ENCODE measurements at places on chromosomes 11 and 22.

GRCh38 chr22:30433773-30434172 is 8.2 kb downstream of the MTFP1 start:
- DNase-seq: no peak

GRCh38 chr22:37931893-37932389 is 21.5 kb downstream of the C22orf23 start:
- no peak for DNase-seq

DNA sequence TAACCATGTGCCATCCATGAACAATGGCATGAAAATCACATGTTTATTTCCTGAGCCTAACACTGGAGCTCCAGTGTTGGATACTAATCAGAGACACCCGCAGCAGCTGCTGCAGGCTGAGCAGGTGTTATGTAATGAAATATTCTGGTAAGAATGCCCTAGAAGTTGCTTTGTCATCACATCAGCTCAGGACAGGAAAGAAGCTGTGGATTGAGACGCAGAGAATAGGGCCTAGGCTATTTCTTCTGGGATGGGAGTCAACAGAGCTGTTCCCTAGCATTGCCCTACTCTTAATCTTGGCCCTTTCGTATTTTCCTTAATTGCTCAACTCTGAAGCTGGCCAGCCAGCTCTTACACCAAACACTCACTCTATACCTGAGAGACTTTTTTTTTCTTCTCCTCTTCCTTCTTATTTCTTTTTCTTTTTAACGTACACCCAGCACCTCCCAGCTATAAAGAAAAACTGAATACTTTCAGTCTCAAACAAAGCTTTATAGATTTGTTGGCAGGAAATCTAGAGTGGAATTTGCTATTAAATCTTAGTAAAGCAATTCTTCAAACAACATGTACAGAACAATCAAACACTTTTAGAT is 31.9 kb downstream of the RASSF10 start:
- no peak for DNase-seq

GRCh38 chr11:128026596-128026995 is 560.8 kb downstream of the ETS1 start:
- DNase-seq: no peak

- DNase-seq: peak; percentile 38
Measured at GRCh38 chr11:75492181-75492820, 33.4 kb downstream of the GDPD5 start.

GRCh38 chr22:46977656-46978343 is 215.3 kb downstream of the TBC1D22A start:
- no peak for DNase-seq

- no peak for DNase-seq
Measured at GRCh38 chr22:48546653-48547424, 1280.8 kb downstream of the BRD1 start.

DNA sequence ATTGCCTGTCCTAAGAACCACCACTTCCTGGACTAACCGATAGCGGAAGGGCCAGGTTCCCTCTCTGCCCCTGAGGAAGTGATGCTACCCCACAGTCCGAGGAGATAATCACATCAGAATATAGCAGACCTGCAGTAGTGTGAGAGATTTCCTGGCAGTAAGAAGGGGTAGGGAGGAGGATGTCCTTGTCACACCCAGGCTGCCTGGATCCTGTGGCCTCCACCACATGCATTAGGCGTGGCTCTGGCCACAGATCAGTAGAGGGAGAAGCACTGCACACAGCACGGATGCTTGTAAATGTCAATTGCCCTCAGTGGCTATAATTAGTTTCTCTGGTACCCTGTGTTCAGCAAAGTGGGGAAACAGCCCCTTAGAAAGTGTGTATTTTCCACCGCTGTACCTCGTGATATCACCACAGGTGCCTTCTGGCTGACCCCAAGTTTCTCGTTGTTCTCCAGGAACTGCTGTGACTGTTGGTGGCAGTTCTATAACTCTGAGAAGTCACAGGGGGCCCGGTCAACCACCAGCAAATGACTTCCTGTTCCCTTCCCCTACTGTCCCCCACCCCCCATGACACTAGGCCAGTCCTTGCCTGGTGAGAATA is 61.8 kb downstream of the UBASH3B start:
- no peak for DNase-seq

- DNase-seq: no peak
Measured at GRCh38 chr11:101401245-101401644, 182.6 kb downstream of the TRPC6 start.

DNA sequence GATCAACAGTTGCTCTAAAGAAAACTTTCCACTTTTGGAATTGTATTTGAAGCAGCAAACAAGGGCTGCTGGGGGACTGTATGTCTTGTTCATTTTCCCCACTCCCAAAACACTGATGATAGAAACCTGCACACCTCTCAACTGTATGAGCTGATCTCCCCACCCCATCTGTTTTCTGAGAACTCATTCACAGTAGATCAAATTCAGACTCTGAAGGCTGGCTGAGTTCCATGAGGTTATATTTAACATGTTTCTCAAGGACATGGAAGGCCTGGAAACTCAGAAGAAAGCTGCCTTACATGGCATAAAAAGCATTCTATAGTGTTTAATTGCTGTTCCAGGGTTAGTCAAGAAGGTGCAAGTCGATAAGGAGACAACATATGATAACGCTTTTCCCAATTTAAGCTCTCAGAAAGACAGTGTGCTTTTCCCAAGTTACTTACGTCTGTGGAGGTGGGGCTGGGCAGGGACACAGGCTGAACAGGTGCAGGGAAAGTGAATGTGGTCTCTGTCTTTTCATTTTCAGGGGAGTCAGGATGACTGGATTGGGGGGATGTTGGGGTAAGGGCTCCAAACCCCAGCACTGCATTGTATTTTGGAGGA is 23.0 kb downstream of the LARGE2 start:
- no peak for DNase-seq

DNA sequence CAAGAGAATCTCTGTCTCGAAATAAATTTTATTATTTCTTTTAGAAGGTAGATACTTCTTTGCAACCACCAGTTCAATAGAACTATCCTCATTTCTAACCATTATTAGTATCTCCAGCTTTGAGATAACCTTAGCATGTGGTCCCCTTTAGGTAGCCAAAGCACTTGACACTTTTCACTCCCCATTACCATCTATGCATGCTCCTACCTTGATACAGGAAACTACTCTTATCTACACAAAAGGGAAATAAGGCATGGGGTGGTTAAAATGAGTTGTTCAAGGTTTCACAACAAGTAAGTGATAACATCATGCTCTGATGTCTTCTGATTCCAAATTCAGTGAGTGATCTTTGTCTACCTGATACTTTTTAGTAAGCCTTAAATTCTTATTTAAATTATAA is 308.2 kb upstream of the CHORDC1 start:
- no peak for DNase-seq

GRCh38 chr11:31555938-31556337 is 46.4 kb downstream of the ELP4 start:
- no peak for DNase-seq

- DNase-seq: no peak
Measured at GRCh38 chr22:44395118-44396005, 82.6 kb upstream of the SHISAL1 start.

- DNase-seq: no peak
Measured at GRCh38 chr11:17743808-17744119, 9.2 kb downstream of the KCNC1 start.

DNA sequence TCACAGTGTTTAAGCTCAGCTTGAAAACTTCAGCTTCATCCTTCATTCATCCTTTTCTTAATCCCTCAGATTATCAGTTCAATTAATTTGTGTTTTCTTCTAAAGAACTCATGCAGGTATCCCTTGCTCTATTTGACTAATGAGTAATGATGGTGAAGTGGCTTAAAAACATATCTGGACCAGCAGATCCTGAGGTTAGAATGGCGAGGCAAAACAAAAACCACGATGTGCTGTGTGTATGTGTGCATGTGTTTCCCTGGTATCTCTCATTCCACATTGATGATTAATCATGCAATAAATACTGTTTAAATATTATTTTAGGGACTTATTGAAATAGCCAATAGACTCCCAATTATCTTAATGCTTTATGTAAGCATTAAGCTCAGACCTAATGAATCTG is 437.0 kb downstream of the DYNC2H1 start:
- DNase-seq: no peak

DNA sequence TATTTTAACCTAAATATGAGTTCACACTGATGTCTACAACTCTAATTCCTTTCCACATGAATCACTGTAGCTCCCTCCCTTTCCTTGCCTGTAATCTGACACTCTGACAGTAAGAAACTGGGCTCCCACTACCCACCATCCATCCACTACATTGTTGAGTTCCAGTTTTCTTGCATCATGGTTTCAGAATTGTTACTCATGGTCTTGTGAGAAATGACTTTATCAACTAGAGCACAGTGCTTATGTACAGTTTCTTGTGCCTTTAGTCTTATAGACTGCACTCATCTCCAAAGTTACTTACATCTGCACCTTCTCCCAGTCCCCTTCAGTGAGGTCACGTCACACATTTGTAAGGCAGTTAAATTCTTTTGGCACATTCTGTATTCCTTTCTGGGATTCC is 78.6 kb downstream of the RTL6 start:
- DNase-seq: no peak

GRCh38 chr11:17924713-17925112 is 88.1 kb downstream of the SERGEF start:
- DNase-seq: no peak

DNA sequence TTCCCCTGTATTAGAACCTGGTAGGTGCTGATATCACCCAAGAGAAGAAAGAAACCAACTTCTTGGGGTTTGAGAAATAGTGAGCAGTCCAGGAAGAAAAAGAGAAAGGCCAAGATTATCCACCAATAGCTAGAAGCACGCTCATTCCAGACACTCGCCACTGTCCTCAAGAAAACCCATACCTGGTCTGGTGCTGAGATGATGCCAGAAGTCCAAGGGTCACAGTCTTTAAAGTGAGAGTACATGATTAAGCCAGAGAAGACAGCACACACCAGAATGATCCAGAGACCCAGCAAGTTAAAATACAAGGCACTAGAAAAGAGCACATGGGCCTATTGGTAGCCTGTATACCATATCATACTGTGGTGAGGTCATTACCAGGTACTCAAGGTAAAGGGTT is 23.6 kb downstream of the SLC5A12 start:
- no peak for DNase-seq

- no peak for DNase-seq
Measured at GRCh38 chr22:50146439-50147238, 23.9 kb upstream of the PANX2 start.

- no peak for DNase-seq
Measured at GRCh38 chr11:102272047-102272824, 45.0 kb upstream of the BIRC3 start.

DNA sequence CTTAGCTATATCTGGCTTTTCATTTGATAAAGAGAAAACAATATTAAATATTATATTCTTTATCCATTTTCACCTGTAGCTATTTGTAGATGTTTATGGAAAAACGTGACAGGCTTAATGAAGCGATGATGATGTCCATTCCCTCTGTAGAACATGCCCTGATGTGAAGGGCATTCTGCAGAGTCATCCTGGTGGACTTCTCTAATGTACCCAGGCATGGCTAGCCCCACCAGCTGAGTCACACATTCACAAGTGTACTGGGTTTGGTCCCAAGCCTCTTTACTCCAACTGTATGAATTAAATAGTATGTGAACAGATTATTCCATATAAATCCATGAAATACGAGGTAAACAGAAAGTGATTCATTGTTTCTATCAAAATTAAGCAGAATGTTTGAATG is 139.3 kb downstream of the CADM1 start:
- no peak for DNase-seq

- peak; percentile 69 for DNase-seq
Measured at GRCh38 chr11:62593434-62594044, 2.2 kb upstream of the TUT1 start.

GRCh38 chr11:69310934-69311766 is 17.2 kb downstream of the MYEOV start:
- no peak for DNase-seq

DNA sequence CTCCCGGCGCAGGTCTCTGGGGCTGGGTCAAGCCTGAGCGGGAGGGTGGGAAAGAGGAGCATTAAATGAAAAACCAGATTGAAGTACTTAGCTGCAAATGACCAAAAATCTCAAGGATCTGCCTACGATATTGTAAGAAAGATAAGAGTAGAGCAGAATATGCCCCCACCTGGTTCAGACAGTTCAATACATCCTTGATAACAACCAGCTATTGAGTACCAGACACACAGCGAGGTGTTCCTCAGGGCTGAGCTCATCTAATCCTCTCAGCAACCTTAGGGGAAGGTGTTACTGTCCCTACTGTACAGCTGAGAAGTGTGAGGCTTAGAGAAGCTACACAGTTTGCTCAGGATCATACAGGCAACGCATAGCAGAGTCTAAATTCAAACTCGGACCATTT is 27.4 kb upstream of the HMGXB4 start:
- no peak for DNase-seq

DNA sequence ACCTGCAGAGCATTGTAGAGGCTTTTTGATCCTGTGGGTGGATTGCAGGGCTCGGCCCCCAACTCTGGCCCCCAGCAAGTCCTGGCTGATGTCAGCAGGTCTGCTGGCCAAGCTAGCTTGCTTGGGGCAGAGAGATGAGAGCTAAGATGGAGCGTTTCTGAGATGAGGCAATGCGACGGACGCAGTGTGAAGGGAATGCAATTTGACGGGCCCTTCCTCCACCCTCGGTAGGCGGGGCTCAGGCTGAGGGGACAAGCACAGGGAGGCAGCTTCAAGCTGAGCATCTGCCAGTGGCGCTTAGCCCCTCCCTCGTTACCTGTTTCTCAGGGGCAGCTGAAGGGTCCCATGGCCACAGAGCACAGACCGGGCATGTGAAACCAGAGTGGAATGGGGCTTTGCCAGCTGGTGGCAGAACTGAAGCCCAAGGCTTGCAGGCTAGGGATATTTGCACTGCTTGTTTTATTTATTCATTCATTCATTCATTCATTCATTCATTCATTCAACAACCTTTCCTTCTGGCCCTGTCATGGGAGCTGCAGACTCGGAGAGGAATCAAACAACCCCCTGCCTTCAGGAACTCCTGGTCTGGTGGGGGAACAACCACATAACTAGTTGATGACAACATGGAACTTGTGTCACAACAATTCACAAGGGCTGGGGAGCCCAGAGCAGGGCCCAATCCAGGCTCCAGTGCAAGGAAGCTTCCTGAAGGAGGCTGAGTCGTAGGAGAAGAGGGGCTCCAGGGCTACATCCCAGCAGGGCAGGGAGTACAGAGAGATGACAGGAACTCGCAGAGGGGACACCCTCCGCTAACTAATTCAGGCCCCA is 66.8 kb downstream of the THAP12 start:
- DNase-seq: no peak

DNA sequence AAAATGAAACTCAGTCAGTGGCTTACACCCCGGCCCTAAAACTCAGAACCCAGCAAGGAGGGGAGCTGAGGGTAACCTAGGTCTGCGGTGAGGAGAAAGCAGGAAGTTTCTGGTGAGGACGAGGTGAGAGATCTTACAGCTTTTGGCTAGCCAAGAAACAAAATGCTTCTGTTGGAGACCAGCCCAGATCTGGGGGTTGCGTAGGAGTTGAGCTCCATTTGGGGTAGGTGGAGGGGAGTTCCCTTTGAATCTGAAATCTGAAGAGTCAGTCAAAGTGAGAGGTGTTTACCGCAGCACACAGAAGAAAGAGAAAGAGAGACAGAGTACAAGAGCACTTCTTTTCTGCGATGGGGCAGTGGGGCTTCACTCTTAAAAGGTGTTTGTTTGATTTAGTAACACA is 29.6 kb downstream of the EHF start:
- peak; percentile 69 for DNase-seq

GRCh38 chr11:121369366-121369765 is 76.8 kb downstream of the SC5D start:
- DNase-seq: no peak

Measured in stimulated activated CD4-positive, alpha-beta T cell treated with anti-CD3 and anti-CD28 coated beads, Interleukin-2, amount 100 ng/mL, for 4 hours (primary cell).